GM12892 (cell line): ENCODE measurements at places on chromosomes 16 and 17.

DNA sequence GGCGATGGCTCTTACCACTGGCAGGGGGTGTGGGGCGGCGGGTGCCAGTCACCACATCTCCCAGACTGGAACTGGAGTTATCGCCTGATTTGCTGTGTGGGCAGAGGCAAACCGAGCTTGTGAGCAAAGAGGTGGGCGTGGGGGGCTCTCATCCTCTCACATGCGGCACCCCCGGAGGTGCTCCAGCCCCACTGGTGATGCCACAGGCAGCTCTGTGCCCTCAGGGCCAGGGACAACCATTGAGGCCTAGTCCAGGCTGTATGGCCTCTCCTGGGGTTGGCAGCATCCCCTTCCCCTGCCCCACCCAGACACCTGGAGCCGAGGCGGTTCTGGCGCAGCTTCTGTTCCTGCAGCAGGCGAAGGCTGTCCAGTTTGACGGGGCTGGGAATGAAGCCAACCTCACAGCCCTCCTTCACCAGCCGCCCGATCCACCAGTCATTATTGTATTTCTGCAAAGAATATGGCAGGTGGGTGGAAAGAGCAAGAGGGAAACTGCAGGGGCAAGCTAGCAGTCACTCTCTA, 10.9 kb downstream of the CACNB1 start:
- no peak for DNase-seq

DNA sequence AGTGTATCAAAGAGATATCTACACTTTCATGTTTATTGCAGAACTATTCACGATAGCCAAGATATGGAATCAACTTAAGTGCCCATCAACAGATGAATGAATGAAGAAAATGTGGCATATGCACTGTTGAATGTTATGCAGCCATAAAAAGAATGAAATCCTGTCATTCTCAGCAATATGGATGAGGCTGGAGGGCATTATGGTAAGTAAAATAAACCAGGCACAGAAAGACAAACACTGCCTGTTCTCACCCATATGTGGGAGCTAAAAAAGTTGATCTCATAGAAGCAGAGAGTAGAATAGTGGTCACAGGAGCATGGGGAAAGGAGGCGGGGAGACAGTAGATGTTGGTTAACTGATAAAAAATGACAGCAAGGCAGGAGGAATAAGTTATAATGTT, 561.8 kb downstream of the TOX3 start:
- DNase-seq = no peak

DNA sequence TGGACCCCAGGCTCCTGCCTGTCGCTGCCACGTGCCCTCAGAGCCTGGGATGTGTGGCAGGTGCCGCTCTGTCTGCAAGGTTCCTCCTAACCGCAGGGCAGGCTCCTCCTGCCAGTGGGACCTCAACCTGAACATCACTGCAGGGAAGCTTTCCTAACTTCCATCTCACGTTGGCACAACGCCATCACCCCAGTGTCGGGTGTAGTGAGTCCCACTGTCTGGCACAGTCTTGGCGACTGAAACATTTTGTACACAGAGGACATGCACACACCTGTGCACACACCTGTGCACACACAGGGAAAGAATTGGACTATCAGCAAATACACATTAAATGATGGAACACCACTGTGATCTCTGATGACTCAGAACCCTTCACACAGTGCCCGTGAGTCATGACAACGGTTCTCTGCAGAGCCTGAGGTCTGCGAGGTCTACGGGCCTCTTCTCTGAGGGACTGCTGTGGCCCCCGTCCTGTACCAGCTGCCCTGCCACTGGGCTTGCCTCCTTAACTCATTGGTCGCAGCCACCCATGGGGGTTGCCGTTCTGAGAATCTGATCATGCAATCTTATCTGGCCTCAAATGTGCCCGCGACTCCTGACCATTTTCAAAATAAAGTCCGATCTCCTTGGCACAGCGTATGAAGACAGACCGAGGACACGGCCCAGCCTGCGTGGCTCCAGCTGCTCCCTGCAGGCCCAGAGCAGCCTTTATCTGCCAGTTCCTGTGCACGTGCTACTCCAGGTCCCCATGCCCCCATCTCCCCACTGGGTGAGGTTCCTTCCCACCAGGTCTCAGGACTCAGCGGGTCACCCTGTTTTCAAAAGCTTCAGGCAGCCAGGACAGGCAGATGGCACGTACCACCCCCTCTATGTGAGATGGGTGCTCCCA, 7.6 kb downstream of the CCDC57 start:
- DNase-seq = no peak

DNA sequence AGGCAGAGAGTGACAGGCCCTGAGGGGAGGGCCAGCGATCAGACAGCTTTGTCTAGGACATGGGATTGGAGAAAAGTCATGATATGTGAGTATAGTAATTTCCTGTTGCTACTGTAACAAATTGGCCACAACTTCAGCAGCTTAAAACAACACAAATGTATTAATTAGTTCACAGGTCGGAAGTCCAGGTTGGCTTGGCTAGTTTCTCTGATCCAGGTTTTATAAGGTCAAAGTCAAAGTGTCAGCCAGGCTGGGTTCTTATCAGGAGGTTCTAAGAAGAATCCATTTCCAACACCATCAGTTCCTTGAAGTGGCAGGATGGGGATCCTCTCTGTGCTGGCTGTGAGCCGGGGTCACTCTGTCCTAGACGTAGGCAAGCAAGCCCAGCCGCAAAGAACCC, 76.2 kb upstream of the SEC14L1 start:
- no peak for DNase-seq
